Urinary bladder (tissue), 4 donors: ENCODE measurements at places on chromosomes 5 and 9. TPM values are rescaled to one million over a fixed set of nuclear protein-coding genes. Genes with fewer than 3 reads are reported as not detected.

Gene PCDHB6
- 1.1 TPM for total RNA-seq

Gene FSTL4
- 7.5 TPM for total RNA-seq

Gene SHROOM1
- 7.2 TPM for total RNA-seq

Gene TXN
- 90.6 TPM for total RNA-seq

Gene OR1Q1
- not detected for total RNA-seq

Gene NRG2
- total RNA-seq = 1.4 TPM

Gene PCDHA12
- 0.90 TPM for total RNA-seq

Gene NFX1
- 24.1 TPM for total RNA-seq

Gene SLC31A2
- 5.1 TPM for total RNA-seq

Gene IFNA6
- not detected for total RNA-seq

Gene ZBTB26
- 11.5 TPM for total RNA-seq

Gene MYO10
- 21.3 TPM for total RNA-seq

Gene BTNL3
- not detected for total RNA-seq

Gene PRKAA1
- 151 TPM for total RNA-seq

Gene ACER2
- total RNA-seq = 57.7 TPM

Gene CARTPT
- not detected for total RNA-seq

Gene RLN1
- total RNA-seq = 0.42 TPM

Gene CEP72
- total RNA-seq = 5.7 TPM

Gene MELK
- total RNA-seq = 18.9 TPM

Gene ADAMTS12
- total RNA-seq = 28.8 TPM

Gene TAF11L9
- total RNA-seq = not detected

Gene MLANA
- total RNA-seq = not detected

Gene COL15A1
- 136 TPM for total RNA-seq

Gene NDST1
- 27.1 TPM for total RNA-seq

Gene ANKRD34B
- not detected for total RNA-seq

Gene MBLAC2
- total RNA-seq = 11.3 TPM

Gene OR1J2
- not detected for total RNA-seq

Gene C7
- total RNA-seq = 807 TPM

Gene FCN1
- total RNA-seq = 1.9 TPM

Gene GRM6
- total RNA-seq = not detected

Gene PCDHB13
- 5.9 TPM for total RNA-seq

Gene ZNF189
- total RNA-seq = 48.3 TPM

Gene NR2F1
- total RNA-seq = 64.8 TPM

Gene TEK
- 36.5 TPM for total RNA-seq

Gene PROP1
- not detected for total RNA-seq

Gene BRINP1
- 0.58 TPM for total RNA-seq

Gene OR2Y1
- not detected for total RNA-seq

Gene DDX41
- 27.4 TPM for total RNA-seq

Gene KCNV2
- total RNA-seq = not detected

Gene PRDM9
- not detected for total RNA-seq

Gene SOHLH1
- not detected for total RNA-seq

Gene GCNT4
- 16.7 TPM for total RNA-seq
